Stimulated activated CD8-positive, alpha-beta memory T cell treated with anti-CD3 and anti-CD28 coated beads, Interleukin-15, amount 100 ng/mL, for 1 hour (primary cell): ENCODE measurements at places on chromosomes 3 and 15.

DNA sequence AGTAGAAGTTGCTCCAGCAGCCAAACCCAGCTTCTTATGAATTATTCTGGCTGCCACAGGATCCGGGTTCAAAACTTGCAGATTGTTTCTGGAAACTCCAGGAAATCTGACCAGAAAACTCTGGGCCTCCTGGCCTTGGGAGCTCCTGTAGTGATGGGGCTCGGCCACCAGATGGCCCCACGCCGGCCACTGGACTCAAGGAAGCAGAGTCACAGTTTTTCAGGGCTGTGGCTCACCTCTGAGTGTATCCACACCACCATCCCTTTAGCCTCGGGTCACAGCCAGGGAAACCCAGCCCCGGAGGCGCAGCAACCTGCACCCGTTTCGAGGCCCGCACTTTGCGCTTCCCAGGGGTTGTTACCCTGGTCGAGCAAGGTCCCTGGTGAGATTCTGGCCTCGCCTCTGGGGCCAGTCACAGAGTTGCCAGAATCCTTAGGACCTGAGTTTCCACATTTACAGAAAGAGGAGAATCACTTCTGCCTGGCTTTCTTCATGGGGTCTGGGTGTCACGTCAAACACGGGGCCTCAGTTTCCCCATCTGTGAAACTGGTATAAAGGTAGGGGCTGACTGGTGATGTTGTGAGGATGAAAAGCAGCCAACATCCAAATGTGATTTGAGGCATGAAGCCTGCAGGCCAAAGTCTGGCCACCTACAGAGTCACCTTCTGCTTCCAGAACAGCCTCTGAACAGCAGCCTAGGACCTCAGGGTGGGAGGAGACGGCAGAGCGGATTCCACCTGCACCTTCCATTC, 53.5 kb upstream of the LCTL start:
- DNase-seq: no peak

DNA sequence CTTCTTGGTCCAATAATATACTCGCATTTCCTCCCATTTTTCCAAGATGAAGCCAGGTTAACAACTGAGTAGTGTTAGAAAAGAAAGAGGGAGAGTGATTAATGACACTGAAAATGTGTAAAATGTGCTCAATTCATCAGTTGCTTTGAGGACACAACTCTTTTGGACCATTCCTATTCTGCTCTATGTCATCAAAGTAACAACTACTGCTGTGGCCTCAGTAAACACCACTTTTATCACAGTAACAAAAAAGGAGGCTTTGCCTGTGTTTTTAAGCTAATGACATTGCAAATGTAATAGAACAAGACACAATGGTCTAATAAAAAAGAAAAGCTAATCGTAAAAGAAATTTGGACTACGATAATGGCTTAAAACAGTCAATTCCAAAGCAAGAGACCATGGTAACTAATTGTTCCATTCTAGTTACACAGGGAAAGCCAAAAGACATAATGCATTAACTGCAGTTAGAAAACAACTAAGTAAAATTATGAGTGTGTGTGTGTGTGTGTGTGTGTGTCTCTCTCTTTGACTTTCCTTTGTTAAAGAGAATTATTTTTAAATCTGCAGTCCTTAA, 221.1 kb downstream of the MAGI1 start:
- DNase-seq: no peak

DNA sequence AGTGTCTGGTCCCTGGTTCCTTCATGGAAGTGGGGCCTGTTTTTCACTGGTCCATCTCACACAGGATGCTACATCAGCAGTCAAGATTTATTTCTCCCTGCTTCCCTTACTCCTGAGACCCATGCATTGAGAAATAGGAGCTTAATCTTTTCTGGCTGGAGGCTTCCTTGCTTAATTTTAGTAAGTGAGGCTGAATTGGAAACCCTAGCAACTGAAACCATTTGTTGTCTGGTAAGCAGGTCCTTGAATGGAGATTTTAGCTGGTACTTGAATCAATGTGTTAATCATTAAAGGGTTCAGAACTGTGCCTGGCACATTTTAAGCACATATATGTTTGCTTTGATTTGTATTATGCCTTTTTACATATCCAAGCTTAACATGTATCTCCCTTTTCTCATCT, 20.2 kb upstream of the MEF2A start:
- DNase-seq: no peak

DNA sequence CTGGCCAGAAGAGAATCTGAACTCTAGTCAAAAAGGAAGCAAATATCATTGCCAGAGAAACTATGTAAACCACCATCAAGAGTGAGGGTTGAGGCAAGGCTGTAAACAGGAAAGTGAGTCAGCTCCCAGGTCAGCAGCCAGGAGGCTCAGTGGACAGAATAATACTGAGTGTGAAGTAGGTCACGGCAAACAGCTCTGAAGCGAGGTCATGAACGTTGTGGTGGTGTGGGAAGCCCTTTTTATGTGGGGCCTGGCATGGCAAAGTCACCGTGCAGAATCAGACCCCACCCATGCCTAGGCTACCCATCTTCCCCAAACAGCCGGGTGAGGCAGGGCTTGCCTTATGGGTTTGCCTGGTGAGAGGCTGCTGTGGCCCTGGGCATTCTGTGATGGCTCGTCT, 43.9 kb downstream of the THBS1 start:
- peak; percentile 34 for DNase-seq

DNA sequence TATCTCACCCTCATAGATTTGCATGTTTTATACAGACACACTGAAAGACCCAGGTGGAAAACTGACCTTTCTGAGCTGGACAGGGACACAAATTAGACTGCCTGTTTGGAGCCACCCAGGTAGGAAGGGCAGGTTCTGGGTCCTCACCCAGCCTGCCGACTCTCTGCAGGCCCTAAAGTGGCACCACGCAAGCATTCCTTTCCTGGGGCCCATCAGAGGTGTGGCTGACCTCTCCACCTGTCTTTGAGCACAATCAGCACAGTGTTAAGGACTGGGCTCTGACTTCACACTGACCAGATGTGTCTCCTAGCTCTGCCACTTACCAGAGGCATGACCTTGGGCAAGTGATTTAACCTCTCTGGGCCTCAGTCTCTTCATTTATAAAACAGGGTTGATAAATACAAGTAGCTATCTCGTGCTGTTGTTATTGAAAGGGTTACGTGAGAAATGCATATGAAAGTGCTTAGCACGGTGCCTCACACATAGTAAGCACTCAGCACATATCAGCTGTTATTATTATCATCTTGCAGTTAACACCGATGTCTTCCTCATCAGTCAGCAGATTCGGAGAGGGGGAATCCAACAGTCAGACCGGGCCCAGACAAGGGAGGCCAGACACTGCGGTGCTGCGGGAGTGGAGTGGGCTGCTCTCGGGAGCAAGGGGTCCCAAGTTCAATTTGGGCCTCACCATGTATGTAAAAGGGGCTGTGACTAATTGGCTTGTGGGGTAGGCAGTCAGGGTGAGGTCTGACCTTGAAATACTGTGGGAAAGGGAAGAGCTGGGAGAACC, 2.0 kb upstream of the TBC1D2B start:
- DNase-seq: no peak

- no peak for DNase-seq
Measured at GRCh38 chr15:48472756-48473155, 141.5 kb downstream of the DUT start.

GRCh38 chr3:73729969-73730440, 105.3 kb upstream of the PDZRN3 start:
- no peak for DNase-seq

- DNase-seq: no peak
Measured at GRCh38 chr15:91950631-91951329, 97.3 kb downstream of the SLCO3A1 start.

GRCh38 chr3:121584418-121584817, 8.8 kb upstream of the FBXO40 start:
- DNase-seq: no peak

DNA sequence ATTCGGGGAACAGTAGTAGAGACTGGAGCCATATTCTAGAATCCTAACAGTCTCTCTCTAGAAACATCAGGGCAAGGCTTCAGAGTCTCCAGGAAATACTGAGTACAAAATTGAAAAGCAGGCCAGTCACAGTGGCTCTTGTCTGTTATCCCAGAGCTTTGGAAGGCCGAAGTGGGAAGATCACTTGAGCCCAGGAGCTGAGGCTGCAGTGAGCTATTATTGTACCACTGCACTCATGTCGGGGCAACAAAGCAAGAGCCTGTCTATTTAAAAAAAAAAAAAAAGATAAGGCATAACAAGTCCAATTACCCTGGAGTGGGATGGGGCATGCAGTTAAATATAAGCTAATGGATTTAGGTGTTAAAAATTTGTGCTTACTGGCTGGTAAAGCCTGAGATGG, 79.0 kb downstream of the SEMA6D start:
- no peak for DNase-seq

- DNase-seq: no peak
Measured at GRCh38 chr3:100227511-100227921, 33.3 kb upstream of the TBC1D23 start.

- no peak for DNase-seq
Measured at GRCh38 chr15:82105451-82106215, 59.8 kb upstream of the MEX3B start.

DNA sequence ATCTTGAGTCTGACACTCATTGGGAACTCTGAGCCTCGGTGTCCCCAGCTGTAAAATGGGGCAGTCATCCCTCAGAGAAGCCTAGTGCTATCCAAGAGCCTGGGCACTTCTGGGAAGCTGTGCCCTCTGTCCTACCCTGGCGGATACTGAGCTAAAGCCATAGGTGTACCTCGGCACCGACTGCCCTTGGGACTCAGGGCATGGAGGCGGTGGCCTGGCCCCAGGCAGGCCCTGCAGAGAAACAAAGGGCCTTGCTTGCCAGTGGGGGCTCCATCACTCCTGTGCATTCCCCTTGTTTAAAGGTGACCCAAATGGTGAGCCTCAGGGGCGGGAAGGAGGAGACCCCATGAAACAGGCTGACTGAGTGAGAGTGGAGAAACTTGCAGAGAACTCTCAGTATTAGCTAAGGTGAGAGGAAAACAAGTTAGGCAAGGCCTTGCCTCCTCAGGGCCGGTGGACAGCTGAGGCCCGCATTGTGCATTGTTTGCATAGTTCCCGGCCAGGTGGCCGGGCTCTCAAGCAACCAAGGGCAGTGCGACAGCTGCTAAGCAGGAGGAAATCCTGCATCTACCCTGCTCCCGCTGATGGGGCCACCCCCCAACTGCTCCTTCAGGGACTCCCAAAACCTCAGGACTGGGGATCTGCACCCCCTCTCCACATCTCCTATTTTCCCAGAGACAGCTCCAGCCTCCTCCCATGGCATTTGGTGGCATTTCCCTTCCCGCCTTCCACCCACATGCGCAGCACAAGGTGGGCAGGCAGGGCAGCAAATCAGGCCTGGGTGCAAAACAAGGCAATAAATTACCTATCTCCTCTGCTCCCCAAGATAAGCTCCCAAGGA, 4.3 kb downstream of the PFKFB4 start:
- DNase-seq: no peak

DNA sequence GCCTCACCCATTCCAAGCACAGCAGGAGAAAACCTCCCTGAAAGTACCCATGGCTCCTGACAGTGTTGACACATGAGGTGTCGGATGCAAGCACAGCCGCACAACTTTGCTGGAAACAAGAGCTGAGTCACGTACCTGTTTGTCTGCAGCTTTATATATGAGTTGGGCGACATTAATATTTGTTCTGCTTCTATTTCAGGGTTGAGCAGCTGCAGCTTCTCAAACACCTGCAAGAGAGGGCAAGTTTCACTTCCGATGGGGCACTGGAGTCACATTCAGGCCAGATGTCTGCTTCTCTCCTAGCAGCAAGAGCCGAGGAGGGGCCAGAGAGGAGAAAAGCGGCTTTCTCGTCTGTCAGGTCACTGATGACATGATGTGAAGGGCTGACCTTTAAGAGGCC, 88.0 kb downstream of the NUP210 start:
- DNase-seq: no peak

- no peak for DNase-seq
Measured at GRCh38 chr15:78171864-78172472, 22.8 kb downstream of the IDH3A start.

DNA sequence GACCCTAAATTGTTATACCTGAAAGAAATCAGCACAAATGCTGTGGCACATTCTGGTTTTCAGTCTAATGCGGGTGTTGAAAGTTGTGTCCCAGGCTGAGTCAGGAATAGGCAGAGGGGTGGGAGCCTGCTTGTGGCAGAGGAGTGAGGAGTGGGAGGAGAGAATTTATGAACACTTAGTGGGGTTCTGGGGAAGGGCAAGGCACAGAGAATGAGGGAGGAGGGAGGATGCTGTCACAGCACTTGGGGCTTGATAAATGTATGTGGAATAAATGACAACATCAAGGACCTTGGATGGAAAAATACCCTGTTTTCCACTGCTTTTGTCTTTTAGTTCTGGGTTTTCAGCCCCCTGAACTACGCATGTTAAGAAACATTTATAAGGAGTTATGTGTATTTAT, 49.3 kb downstream of the ZNF621 start:
- no peak for DNase-seq

GRCh38 chr3:156749244-156749643, 74.9 kb downstream of the TIPARP start:
- no peak for DNase-seq

DNA sequence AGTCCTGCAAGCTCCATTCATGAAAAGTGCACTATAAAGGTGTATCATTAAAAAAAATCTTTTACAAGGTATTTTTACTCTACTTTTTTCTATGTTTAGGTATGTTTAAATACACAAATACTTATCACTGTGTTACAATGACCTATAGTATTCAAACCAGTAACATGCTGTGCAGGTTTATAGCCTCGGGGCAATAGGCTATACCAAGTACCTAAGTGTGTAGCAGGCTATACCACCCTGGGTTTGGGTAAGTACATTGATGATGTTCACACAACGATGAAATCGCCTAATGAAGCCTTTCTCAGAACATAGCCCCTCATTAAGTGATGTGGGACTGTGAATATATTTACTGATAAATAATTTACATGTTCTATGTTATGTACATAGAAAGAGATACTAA, 104.6 kb downstream of the ATP1B3 start:
- DNase-seq: no peak

DNA sequence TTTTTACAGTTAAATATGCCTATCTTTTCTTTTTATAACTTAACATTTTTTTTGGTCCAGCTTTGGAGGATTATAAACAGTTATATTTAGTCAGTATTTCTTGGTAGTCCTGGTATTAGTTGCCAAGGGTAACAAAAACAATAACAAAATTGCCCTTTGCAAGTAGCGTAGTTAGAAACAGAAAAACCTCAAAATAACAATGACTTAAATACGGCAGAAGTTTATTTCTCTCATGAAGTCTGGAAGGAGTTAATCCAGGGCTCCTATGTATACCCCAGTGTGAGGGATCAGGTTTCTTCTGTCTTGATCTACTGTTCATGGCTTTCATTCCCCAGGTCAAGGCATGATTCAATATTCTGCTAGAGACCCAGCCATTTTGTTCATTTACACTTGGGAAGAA, 14.1 kb upstream of the MYH15 start:
- DNase-seq: no peak

- no peak for DNase-seq
Measured at GRCh38 chr15:83610901-83611685, 42.8 kb upstream of the ADAMTSL3 start.

DNA sequence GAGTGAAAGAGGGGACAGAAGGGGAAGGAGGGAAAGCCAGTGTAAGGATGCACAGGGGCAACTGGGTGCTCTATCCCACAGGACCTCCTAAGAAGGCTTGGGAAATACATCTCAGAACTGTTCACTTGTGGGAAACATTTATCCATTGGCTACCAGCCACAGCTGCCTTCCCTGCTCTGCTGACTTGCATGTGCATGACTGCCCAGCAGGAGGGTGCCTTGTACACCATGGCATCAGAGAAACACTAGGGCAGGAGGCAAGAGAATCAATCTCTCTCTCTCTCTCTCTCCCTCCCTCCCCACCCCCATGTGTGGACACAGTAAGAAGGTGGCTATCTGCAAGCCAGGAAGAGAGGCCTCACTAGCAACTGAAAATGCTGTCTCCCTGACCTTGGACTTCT, 62.9 kb upstream of the ZBTB38 start:
- DNase-seq: no peak

GRCh38 chr15:55494931-55495330, 13.1 kb downstream of the DNAAF4 start:
- no peak for DNase-seq
